Progenitor cell of endocrine pancreas (in vitro differentiated cells): ENCODE measurements at places on chromosomes 2 and 18.

DNA sequence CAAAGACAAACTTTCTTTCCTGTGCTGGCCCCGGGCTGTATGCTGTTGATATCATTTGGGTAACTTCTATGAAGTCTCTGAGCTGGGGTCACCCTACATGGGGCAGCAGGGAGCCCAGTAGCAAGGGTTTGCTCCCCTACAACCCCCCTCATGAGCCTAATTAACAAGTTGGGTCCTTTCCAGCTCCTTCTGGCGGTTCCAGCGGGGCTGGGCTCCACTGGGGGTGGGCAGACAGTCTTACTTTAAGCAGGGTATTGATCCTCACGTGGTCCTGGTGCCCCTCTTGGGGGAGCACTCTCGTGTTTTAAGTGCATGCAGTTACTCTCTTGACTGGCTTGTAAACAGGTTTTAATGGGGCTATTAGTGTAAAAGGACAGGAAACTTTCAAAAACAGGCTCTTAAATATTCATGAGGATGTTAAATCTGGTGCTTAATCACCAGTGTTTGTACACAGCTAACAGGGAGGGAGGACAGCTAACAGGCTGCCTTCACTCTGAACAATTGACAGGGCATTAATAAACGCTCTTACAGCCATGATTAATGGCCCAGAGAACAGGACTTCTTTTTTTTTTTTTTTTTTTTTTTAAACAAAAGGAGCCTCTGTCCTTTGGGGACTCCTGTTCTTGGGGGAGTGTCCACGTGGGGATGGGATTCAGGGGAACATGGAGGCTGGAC, 36.6 kb upstream of the SKOR2 start:
- DNase-seq, result no peak

- no peak for DNase-seq
These were observed 91.9 kb upstream of the OTOS start for GRCh38 chr2:240232264-240232915.

DNA sequence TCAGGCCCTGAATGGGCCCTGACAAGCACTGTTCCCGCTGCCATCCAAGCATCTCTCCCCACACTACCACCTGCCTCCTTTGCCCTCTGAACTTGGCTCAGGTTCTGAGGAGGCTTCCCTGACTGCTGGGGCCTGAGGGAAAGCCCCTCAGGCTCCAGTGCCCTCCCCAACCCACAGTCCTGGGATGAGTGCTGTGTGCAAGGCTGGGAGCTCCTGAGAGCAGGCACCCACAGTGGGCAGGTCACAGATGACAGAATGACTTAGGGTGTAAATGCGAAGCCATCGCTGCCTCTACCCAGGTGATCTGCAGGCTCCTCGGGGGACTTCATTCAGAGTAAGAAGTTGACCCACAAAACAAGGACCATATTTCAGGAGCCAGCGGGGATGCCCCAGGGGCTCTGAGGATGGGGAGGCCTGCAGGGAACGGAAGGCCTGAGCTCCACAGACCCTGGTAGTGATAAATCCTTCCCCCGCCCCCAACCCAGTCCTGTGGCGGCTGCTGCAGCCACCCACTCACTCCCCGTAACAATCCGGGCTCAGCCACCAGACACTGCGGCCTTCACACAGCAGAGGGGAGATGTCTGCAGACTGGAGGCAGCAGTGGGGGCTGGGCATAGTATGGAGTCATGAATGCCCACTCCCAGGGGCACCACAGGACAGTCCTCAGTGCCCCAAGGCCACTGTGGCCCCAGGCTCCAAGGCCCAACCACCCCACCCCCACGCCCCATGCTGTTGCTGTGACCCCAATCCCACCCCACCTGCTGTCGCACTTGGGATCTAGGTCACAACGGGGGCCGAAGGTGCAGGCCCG, 8.9 kb downstream of the BIN1 start:
- DNase-seq, result no peak

- DNase-seq, result peak; percentile 26
These were observed 634 bp downstream of the SPATS2L start for GRCh38 chr2:200306931-200307723.

- DNase-seq, result no peak
These were observed 31.4 kb downstream of the C18orf54 start for GRCh38 chr18:54389143-54389505.

- DNase-seq, result no peak
These were observed 369.7 kb downstream of the RAD51AP2 start for GRCh38 chr2:17148407-17149145.

DNA sequence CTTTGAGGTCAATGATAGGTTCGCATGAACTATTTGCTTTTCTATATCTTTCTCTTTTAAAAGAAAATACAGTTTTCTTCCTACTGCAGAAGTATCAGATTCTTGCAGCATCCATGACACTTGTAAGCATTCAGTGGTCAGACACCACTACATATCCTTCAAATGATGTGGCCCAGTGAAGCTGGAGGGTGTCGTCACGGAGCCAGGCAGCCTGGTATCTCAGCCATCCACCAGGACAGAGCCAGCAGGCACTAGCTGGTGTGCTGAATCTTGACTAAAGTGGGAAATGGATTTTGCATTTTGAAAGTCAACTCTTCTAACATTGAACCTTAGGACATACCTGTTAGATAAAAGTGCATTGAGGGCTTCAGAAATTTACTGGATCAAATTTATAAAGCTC, 5.4 kb downstream of the KLHL14 start:
- DNase-seq, result no peak

DNA sequence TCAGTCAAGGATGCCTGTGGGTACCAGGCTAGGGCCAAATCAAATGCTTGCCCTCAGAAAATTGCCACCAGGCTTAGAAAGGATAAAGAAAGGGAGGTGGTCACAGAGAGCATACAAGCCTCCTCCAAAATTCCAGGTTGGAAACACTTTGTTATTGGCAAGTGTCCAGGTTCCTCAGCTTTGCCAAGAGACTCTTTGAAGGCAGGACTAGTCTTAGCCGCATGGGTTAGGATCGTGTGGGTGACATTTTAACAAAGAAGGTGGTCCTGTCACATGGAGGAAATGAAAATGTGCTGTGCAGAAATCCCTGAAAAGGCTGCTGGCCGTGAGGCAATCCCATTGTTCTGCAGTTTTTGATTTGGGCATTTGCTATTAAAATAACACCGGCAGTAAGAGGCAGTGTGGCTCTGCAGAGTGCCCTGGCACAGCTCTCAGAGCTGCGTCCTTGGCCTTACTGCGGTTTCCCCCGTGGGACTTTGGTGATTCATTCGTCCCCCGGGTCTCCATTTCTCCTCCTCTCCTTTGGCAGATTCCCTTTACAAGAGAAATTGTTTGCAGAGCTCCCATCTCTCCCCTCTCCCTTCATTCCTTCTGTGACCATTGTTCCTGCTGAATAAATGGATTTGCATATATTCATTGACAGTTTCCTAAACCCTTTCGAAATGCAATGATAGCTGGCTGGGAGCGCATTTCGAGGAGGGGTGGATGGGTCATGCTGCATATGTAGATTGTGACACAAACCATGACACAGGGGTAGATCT, 187.3 kb downstream of the VAPA start:
- DNase-seq, result no peak

DNA sequence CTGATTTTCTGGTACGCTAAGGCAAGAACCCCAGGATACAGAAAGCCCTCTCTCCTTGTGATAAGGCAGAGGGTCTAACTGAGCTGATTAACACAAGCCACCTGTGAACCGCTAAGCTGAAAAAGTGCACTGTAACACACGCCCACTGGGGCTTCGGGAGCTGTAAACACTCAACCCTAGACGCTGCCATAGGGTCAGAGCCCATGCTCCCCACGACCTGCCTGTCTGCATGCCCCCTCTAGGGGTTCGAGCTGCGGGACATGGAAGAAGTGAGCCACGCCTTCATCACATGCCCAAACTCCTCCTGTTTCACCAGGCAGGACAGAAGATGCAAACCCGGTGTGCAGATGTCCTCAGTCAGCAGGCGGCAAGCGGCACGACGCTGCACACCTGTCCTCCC, 173.9 kb upstream of the RAB12 start:
- no peak for DNase-seq

- no peak for DNase-seq
These were observed 51.4 kb downstream of the TTC32 start for GRCh38 chr2:19850056-19851050.

DNA sequence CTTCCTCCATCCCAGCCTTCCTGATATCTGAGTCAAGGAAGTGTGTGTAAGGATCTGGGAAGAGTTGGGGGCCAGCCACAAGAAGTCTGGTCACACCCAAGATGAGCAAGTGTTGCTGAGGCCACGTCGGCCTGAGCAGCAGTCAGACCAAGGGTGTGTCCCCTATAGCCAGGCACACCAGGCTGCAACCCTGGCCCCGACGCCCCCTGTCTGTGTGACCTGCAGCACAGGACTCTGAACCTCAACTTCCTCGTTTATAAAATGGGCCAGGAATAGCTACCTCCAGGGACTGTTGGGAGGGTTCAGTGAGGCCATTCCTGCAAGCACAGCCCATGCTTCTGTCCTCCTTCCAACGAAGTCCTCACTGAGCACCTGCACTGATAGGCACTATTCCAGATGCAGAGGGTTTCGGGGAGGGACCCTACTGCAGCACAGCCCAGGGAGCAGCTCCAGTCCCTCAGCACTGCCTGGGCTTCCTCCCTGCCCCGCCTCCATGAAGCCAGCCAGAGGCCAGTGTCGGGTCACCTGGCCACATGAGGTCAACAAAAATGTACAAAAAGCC, 13.3 kb downstream of the LIMS2 start:
- DNase-seq, result no peak

DNA sequence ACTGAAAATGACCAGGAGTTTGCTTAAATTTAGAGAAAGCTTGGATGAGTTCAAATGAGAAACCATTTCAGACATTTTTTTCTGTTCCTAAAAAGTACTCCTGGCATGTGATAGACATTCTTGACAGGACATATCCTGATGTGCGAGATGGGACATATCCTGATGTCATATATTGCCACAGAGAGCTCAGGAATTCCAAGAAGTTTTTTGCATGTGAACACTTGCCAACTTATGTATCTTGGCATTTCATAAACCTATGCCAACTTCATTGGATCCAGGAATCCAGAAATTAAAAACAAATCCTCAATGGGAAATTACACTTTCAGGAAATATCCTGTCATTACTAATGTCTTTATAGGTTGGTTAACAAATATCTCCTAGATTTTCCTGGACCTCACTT, 2.9 kb upstream of the SERPINB3 start:
- no peak for DNase-seq

DNA sequence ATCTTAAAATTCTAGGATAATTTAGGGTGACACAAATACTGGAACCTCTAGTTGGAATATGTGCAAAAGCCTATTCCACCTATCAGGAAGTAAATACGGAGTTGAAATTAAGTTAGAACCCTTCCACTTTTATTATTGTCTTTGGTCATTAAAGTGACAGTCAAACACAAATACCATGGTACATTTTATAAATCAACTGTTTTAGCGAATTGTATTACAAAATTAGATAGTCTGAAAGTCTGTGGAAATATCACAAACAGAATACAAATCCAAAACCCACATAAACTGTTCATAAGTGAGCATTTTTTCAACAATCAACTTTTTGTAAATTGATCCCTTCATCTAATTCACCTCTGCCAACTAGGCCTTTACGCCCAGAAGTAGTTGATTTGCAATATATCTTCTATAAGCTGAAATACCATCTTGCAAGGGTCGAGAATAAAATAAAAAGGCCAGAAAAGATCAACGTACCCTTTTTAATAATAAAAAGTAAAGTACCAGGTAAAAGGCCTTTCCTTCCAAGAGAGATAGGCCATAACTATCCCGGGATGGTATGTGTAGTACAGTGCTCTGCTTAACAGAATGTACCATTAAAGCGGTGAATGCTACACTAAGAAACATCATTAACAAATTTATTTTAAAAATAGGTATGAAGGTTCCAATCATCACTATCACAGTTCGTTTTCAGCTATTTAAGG, 1.3 kb downstream of the USP34 start:
- no peak for DNase-seq

GRCh38 chr2:202165945-202166344, 72.5 kb downstream of the SUMO1 start:
- no peak for DNase-seq

DNA sequence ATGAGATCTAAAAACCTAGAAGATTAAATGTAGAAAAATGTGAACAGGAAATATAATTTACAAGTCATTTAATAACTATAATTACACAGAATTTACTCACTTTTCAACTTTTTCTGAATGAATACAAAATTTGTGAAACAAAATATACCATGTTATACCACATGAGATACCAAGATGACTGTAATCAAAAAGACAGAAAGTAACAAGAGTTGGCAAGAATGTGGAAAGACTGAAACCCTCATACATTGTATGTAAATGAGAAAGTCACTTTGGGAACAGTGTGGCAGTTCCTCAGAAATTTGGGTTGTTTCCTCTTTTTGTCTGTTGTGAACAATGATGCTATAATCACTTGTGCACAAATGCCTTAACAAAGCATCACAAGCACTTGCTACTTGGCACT, 145.4 kb upstream of the ZNF804A start:
- no peak for DNase-seq

- no peak for DNase-seq
These were observed 334.2 kb upstream of the NETO1 start for GRCh38 chr18:73201940-73202339.

DNA sequence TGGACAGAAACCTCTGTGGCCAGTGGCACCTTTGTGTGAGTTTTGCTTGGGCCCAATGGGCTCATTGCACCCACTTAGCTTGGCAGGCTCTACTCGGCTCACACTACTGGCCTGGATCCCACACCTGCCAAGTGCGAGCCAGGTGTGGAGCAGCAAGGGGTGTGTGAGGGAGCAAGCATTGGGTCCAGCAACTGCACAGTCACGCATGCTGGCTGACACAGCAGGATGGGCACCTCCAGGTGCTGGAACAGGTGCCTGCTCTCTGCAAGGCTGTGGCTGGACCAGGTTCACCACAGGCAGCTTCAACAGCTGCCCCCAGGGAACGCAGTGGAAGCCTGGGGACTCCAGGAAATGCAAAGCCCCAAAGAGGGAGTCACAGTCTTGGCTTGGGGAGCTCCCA, 94.2 kb downstream of the DOK6 start:
- no peak for DNase-seq

GRCh38 chr2:41970988-41971660, 76.7 kb upstream of the PKDCC start:
- no peak for DNase-seq

DNA sequence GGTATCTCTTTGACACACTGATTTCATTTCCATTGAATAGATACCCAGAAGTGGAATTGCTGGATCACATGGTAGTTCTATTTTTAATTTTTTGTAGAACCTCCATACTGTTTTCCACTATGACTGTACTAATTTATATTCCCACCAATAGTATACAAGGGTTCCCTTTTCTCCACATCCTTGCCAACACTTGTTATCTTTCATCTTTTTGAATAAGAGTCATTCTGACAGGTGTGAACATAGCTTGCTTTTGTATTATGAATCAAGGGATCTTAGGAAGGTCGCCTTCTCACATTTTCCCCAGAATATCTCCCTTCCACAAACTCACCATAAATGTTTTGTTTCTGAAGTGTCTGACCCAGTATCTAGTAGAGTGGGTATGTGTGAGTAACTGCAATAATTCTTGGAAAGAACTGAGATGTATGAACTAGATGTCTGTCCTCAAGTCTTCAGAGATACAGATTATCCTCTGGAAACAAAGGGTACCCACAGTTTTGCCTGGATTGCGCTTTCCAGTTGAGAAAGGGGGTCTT, 17.1 kb upstream of the SP3 start:
- no peak for DNase-seq

DNA sequence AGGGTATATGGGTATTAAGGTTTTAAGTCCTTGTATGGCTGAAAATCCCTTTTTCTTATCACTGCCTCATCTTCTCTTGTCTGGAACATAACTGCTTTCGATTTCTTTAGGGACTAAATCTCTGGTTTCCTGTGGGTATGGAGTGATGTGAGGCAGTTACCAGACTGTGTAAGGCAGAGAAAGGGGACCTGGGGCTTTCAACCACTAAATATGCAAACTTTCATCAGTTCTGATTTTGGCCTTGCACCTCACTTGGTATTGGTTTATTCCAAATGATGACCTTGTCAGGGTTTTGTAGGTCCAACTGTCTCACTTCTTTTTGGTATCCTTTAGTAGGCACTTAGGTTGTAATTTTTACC, 9.3 kb downstream of the MAP4K4 start:
- DNase-seq, result no peak
